ENCODE measurements at places on chromosomes 4 and X. TPM values are rescaled to one million over a fixed set of nuclear protein-coding genes. Genes with fewer than 3 reads are reported as not detected.

DNA sequence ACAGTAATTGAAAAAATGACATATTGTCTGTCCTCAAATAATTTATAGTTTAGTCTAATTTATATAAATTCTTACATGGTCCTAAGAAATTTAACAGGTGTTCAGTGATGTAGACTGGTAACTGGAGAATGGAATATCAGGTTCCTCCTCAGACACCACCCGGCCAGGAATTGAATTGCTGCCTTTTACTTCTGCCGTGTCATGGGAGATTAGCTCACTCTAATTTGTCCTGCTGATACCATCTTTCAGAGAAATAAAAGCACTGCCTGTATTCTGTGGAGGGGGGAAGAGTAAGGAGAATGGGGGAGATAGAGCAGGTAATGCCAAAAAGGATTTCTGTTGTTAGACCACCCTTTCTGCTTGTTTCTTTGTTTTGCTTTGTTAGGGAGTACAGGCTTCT is 125.2 kb upstream of the KLHL4 start:
- DNase-seq: no peak

- DNase-seq: no peak
Observed at GRCh38 chr4:94141001-94141400, 66.7 kb upstream of the SMARCAD1 start.

DNA sequence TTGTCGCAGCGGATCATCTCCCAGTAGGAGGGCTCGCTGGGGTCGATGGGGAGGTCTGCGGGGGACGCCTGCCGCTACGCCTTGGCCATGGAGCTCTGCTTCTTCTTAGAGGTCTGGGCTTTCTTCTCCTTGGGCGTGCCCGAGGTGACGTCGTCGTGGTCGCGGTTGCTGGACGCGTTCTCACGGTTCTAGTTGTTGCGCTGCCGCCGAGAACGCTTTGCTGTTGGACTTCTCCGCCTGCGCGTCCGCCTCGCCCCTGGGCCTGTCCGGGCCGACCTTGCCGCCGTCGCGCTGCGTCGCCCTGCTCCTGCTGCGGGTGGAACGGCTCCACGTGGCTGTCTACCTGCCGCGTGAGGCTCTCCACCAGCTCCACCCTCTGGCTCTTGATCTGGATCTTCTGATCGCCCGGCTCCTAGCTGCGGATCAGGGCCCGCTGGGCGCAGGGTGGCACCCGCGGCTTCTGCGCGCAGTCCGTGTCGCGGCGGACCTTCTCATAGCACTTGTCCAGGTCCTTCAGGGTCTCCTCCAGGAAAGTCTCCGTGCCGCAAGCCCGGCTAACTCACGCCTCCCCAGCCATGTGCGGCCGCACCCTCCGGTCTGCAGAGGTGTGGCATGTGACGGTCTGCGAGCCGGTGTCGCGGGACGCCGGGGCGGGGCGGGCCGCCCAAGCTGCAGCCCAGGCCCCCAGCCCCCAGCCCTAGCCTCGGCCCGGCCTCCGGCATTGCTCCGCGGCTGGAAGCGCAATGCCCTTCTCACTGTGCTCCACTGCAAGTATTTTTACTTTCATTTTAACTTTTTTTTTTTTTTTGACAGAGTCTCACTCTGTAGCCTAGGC is 40.5 kb upstream of the OGT start:
- DNase-seq: peak; percentile 49

DNA sequence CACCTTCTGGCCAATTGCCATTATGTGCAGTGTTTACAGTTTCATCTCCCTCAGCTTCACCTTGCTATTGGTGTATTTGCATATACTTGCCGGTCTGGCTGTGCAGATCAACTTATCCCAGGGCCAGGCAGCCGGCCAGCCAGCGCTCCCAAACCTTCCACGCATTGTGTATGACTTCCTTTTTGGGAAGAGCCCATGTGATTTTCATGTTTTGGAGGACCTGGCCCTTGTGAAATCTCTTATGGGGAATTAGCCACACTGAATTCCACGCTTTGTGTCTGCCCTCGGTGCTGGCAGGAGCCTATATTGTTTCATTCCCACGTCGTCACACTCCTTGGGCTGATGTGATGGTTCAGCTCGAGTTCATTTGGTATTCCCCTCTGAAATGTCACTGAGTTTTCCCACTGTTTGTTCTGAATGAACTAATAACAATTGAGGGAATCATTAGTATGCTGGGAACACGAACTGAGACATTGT is 6.0 kb upstream of the PDLIM3 start:
- DNase-seq: no peak

GRCh38 chr4:151287409-151287808 is 10.4 kb downstream of the PRSS48 start:
- DNase-seq: no peak

GRCh38 chr4:150515135-150515534 is 66.8 kb upstream of the MAB21L2 start:
- DNase-seq: no peak

GRCh38 chrX:117835034-117835433 is 281.6 kb downstream of the KLHL13 start:
- DNase-seq: no peak

ERAS gene
- not detected for total RNA-seq

CHM gene
- 13.1 TPM for total RNA-seq

F8A2 gene
- total RNA-seq: not detected

Measured in psoas muscle (tissue), 8 donors.